ENCODE measurements at places on chromosomes 3 and 15. TPM values are rescaled to one million over a fixed set of nuclear protein-coding genes. Genes with fewer than 3 reads are reported as not detected.

Gene DIS3L
- total RNA-seq = 32.6 TPM

Gene GTF2E1
- total RNA-seq = 14.8 TPM

Gene PLOD2
- 131 TPM for total RNA-seq

Gene CCDC39
- total RNA-seq = 0.12 TPM

Gene PLXNB1
- 15.9 TPM for total RNA-seq

Gene TTC23
- 27.4 TPM for total RNA-seq

Data from aortic smooth muscle cell (primary cell).